ENCODE measurements at places on chromosomes 4 and X.

GRCh38 chr4:60223208-60223923, 976.8 kb upstream of the ADGRL3 start:
- DNase-seq = no peak

DNA sequence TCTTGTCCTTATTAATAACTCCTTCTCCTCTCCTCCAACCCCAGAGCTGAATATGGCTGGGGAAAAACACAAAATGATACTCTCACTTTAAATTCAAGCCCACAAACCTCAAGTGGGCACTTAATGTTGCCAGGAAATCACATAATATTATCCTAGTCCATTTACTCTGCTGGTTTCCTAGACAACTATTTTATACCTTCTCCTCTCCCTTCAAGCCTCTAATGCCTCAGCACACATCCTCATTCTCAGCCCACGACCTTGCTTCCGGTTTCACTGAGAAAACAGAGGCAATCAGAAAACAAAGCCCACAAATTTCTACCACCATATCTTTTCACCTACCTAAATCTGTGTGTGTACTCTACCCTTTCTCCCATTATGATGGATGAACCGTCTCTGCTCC, 12.1 kb upstream of the CLCN5 start:
- DNase-seq = peak; percentile 83

DNA sequence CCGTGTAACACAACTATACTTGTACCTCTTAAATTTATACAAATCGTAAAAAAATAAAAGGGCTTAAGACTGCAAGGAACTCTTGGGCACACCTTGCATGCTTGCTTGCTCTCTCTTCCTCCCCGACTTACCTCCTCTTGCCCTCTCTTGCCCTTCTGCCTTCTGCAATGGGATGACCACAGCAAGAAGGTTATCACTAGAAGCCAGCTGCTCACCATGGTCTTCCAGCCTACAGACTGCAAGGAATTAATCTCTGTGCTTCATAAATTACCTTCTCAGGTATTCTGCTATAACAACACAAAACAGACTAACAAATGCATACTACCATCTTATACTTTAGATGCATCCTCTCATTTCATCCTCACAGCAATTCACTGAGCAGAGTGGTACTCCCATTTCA, 92.1 kb downstream of the MRPL1 start:
- no peak for DNase-seq

DNA sequence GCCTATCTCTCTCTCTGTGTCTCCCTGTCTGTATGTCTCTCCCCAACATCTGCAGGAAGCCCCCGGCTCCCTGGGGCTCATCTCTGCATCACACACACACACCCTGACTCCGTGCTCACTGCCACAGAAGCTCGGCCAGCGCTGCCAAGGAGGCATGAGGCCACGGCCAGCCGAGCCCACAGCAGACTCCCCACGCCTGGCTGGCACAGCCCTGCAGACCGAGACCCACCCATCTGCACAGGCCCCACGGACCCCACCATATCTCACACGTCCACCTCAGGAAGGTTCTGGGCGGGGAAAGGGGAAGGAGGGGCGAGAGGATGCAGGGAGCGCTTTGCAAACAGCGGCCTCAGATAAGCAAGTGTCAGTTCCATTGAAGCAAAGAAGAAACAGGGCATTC, 28.5 kb upstream of the SLC25A6 start:
- DNase-seq = no peak

GRCh38 chrX:123489011-123489410, 243.8 kb downstream of the THOC2 start:
- DNase-seq = no peak

- no peak for DNase-seq
Observed at GRCh38 chr4:37884855-37885487, 5.9 kb upstream of the TBC1D1 start.

DNA sequence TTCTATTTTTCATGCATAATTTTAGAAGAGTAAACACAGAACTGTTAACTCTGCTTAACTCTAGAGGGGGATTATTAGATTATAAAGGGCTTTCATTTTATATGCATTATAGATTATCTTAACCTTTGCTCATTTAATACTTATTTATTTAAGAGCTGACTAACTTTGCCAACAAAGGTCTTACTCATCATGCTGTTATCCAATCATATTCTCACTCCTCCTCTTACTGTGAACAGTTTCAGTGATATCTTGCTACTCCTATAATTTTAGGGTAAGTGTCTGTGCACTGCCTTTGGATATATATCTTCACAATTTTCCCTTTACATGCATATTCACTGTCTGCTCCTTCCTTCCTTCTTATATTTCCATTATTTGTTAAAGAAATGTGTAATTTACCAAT, 1814.9 kb downstream of the STIM2 start:
- no peak for DNase-seq

GRCh38 chr4:173490817-173491528, 39.1 kb downstream of the HAND2 start:
- DNase-seq = no peak

- DNase-seq = no peak
Observed at GRCh38 chr4:158411269-158411668, 110.4 kb upstream of the RXFP1 start.

GRCh38 chr4:97500423-97500822, 642.9 kb downstream of the STPG2 start:
- no peak for DNase-seq

GRCh38 chrX:35787867-35788266, 10.3 kb upstream of the MAGEB16 start:
- no peak for DNase-seq

- no peak for DNase-seq
Observed at GRCh38 chr4:185304944-185305690, 90.6 kb downstream of the LRP2BP start.

DNA sequence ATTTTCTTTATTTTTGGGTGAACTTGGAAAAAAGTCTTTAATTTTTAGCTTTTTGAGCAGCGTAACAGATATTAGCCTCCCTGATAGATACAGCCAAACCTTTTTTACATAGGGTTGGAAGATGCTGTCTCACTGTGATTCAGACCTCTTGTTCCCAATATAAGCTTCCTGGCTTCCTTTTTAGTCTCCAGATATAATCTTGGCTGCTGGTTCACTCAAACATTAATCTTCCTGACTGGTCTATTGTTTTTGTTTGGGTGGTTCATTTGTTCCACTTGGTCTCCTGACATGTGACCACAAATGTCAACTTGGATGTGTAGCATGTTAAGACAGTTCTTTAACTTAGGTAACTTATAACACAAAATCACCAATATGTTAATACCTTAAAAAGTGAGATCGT, 23.0 kb downstream of the RPA4 start:
- no peak for DNase-seq

DNA sequence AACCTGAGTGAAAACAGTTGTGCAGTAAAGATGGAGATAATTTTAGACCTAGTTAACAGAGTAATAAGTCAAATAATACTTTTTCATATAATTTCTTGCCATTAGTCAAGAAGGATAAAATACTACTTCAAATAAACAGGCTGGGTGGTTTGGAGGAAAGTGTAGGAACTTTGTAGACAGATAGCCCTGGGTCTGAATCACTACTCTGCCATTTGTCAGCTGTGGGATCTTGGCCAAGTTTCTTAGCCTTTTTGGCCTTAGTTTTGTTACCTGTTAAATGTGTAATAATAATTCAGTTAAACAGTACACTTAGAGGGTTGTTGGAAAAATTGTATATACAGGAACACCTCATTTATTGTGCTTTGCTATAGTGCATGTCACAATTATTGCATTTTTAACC, 163.7 kb downstream of the NPNT start:
- DNase-seq = no peak

DNA sequence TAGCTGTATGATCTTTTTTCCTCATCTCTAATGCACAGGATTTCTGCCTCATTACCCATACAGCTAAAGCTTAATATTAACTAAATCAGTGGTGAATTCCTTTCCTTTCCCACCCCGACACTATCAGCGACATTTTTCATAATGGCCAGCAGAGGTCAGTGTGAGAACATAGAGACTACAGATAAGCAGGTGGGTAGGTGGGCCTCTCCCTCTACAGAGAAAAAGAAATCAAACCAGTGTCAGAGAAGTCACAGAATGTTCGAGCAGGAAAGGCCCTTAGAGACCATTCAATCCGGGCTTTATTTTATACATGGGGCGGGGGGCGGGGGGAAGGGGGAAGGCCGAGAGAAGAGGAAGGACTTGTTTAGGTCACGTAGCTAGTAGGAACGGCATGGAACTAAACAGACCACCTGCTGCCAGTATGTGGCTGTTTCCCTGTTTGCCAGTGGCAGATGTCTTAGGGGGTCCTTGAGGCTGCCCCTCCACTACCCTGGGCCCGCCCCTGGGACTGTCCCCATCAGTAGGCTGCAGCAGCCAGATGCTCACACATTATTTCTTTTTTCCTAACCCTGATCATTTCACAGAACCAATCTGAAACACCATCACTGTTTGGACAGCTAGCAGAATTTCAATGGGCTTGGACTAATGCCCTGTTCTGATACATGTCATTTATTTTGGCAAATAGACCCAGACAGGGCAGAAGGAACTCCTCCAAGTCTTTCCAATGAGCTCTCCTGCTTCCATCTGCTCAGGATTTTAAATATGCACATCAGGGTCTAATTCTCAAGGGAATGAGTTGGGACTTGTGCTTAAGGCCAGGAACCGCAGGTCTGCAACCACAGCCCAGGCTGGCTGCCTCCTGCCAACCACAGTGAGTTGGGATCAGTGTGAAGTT, 133.4 kb downstream of the ATG4A start:
- peak; percentile 40 for DNase-seq

- no peak for DNase-seq
Observed at GRCh38 chr4:118994030-118994429, 105.4 kb downstream of the SYNPO2 start.

- peak; percentile 93 for DNase-seq
Observed at GRCh38 chrX:118823263-118824172, at the start of gene ZCCHC12. Gene ZCCHC12, plus strand, starts transcription at chrX:118823824. Its CDS starts 1,421 bp downstream, at chrX:118825245.

DNA sequence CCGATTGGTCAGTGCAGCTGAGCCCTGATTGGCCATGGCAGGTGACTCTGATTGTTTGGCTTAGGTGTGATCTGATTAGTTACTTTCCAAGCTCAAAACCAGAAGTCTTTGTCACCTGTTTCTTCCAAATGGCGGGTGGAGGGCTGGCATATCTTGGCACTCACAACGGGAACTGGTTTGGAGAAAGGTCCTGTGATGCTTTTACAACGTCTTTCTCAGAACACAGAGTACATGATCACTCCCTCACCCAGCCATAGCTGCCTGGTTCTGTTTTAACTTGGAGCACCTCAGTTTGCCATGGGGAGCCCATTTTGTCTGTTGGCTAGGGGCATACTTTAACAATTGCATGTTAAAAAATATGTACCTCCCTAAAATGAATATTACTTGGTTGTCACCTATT, 13.0 kb upstream of the XK start:
- no peak for DNase-seq

- DNase-seq = no peak
Observed at GRCh38 chr4:158202481-158202880, 7.8 kb upstream of the TMEM144 start.

- no peak for DNase-seq
Observed at GRCh38 chr4:77286906-77287305, 129.9 kb downstream of the CCNG2 start.

DNA sequence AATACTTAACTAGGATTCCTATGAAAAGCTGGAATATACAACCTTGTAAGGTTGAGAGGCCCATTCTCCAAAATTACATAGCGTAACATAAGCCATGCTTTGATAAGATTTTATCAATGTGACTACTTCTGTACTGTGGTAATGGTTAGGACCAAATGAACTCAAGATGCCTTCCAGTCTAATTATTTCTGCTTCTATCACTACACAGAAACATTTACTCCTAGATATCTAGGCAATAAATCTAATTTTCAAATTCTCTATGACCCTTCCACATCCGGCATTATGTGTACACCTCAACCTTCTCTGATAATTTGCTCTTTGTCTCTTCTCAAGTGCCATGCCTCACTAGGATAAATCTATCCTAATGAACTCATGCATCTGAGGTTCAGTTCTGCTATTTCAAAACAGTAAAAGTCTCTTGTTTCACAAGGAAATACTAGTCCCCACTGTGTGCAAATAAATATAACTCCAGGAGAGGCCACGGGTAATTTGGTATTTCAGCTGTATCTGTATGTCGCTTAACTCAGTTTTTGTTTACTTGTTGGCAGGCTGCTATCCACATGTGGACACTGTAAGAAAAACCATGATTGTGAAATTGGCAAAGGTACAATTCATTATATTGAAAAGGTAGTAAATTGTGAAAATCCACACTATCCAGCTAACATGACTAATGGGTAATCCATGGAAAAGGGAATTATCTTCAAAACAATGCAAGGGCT, 93.3 kb downstream of the PRDM5 start:
- DNase-seq = no peak

DNA sequence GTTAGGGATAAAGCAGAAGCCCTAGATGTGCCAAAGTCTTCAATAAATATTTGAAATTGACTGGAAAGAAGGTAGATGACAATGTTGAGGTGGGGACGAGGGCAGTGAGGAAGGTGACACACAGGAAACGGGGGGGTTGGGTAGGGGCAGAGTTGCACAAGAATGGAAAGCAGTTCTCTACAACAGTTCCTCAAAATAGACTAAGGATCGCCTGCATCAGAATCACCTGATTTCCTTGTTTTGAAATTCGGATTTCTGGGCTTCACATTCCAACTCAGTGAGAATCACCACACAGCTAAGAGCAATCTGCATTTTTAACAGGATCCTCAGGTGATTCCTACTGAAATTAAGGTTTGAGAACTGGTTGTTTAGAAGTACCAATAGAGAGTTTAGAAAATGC, 70.6 kb downstream of the ARFIP1 start:
- DNase-seq = no peak

- DNase-seq = no peak
Observed at GRCh38 chrX:71626576-71626975, 8.3 kb upstream of the CXCR3 start.

DNA sequence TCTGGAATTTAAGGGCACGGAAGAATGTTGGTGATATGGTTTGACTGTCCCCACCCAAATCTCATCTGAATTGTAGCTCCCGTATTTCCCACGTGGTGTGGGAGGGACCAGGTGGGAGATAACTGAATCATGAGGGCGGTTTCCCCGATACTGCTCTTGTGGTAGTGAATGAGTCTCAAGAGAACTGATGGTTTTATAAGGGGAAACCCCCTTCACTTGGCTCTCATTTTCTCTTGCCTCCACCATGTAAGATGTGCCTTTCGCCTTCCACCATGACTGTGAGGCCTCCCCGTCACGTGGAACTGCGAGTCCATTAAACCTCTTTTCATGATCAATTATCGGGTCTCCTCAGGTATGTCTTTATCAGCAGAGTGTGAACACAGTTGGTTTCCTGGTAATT, 25.6 kb upstream of the DHRSX start:
- no peak for DNase-seq

GRCh38 chr4:38610966-38611431, 53.0 kb upstream of the KLF3 start:
- peak; percentile 7 for DNase-seq

DNA sequence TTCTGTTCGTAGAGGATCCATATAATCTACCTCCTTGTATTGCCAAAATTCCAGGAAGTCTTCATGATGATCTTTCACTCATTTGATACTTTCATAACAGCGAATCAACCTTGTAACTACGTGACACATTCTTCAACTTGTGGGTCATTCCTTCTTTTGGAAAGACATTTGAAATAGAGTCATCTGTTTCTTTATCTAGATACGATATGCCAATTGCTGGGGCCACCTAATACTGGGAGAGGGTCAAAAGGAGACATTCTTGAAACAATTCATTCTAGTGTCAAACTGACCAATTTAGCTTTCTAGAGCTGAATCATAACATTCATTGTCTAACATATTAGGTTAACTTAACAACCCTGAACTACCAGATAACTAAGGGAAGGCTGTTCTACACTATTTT, 62.9 kb upstream of the SMAD1 start:
- no peak for DNase-seq

- DNase-seq = no peak
Observed at GRCh38 chrX:154114652-154115051, 17.1 kb upstream of the MECP2 start.

Measured in NCI-H2227 treated with DMSO at 0.1 percent for 48 hours (cell line).